ENCODE measurements at places on chromosomes 1 and 21.
A peak's percentile ranks its signal among the peaks of the same experiment; 100 is the strongest.

DNA sequence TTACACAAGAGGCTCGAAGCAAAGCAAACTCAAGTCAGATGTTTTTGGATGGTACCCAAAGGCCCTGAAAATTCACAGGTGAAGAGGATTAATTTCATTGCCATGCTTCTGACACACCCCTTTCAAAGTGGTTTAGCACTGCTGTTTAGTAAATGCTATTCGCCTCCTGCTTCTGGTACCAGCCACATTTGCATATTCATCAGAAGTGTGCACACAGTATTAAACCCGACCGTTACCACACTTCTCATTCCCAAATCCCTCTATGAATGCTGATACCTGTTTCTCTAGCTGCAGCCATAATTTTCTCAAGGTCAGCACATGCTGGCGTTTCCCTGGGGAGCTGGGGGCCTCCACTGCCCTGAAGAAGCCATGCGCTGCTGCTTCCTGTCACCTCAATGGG, 179.8 kb upstream of the DAB1 start:
- no peak for DNase-seq

DNA sequence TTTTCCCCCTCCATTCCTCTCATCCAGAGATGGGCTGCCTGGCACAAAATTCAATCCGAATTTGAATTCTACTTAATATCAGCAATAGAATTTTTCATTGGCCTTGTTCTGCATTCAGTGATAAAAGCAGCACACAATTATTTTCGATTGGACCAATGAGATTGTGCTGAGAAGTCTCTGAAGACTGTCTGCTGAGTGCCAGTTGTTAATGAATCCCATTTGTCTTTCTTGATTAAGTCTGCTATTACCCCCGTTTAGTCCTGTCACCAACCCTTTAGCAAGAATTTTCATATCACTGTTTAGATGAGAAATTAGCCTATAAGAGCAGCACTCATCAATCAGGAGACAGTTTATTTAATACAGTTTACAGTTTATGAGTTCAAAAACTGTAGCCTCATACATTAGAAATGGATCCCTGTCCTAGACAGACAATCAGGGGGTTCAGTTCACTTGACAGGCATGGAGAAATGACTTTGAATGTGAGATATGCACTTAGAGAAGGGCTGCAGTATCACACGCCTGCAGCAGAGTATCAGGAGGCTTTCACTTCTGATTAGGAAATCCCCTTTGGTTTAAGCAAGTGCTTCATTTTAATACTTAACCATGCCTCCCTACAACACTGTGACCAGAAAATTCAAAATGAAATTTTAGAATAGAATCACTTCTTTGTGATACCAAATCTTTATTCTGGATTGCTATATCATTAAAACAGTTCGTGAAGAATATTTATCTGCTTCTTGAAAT, 304.7 kb upstream of the PTBP2 start:
- no peak for DNase-seq

DNA sequence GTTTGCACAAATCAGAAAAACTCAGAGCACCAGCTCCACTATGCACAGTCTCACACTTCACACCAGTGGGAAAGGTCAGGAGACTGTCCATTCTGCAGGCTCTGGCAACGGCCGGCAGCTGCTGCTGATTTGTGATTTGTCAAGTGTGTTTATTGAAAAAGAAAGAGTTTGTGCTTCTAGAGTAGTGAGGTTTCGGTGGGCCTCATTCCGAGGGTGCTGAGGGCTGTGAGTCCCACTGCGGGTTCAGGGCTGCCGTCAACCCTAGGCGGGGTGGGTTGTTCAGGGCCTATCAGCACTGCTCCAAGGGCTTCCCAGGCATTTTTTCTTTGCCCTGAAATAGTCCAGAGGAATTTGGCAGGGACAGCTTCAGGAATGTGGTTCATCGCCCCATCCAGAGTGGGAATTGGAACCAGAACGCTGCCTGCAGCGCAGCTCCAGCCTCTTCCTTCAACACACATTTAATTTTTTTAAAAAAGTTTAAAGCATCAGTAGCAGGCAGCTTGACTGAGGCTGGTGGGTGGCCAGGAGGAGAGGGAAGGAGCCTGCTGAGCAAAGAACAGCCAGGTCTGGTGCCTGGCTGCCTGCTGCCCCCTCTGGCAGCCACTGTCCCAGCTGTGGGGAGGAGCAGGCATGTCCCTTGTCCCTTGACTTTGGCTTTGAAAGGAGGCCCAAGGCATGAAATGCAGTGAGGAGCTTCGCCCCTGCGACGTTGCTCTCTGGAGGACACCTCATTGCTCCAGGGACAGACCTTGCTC, 19.7 kb downstream of the STUM start:
- peak; percentile 22 for DNase-seq

DNA sequence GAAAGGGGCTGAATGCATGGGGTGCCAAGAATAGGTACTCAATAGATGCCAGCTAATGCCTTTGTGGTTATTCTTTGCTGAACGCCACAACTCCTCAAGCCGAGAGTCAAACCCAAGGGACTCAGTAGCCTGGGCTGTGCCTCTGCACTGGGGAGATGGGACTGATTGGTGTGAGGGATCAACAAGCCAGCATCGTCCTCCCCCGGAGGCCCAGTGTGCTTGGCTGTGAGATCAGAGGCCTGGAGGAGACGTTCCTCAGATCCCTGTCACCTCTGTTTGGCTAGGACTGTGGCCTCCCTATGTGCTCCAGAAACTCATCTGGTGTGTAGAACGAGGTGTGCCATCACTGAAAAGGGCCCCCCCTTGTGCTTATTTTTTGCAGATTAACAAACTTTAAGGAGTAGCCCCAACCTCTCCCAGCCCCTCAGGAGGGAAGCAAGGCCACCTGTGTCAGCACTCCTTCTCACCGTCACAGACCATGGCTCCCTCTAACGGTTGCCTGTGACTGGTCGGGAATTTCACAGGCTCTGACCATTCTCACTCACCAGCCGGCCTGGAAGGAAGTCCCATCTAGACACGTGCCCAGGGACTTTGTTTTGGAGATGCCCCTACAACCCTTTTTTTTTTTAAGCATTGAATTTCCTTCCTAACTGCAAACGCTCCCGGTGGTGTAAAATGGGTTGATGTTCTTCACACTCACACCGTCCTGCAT, 194.0 kb upstream of the VAMP3 start:
- peak; percentile 27 for DNase-seq

DNA sequence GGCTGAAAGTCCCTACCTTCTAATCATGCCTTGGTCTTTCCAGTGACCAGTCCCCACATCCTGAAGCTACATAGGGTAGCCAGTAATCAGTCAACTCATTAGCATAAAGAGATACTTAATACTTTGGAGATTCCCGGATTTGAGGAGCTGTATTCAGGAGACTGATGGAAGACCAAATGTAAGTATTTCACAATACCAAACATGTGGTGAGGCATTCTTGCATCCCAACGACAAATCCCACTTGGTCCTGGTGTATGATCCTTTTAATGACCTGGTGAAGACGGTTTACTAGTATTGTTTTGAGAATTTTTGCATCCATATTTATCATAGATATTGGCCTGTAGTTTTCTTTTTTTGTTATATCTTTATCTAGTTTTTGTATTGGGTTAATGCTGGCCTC, 40.6 kb downstream of the RGS7 start:
- DNase-seq: no peak

GRCh38 chr1:23126801-23127200, 41.9 kb downstream of the LUZP1 start:
- DNase-seq: no peak

- no peak for DNase-seq
These were observed 171.6 kb downstream of the TRIM33 start for GRCh38 chr1:114339379-114339778.

DNA sequence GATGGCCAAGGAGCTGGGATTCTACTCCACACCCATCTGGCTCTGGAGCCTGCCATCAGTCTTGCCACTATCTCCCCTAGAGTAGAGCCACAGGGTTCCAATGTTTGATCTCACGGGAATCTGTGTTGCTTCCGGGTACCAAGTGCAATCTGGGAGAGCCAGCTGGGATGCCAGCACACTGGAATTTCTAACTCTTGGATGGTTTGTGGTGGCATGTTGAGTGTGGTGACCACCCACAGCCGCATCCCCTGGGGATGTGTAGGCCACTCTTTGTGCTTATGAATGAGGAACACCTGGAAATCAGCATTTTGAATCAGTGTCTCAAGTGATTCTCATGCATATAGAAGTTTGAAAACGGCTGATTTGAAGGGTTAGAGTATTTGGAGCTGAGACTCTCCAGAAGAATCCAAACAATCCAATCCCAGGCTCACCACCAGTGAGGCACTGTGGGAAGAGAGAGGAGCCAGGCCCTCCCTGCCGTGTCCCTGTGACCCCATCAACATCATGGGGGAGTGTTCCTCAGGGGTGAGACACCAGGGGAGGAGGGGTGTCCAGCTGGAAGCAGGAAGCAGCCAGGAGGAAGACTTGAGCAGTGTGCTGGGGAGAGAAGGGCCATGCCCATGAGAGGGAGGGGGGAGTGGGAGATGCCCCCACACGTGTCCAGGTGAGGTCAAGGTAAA, 13.4 kb downstream of the FBLIM1 start:
- no peak for DNase-seq

DNA sequence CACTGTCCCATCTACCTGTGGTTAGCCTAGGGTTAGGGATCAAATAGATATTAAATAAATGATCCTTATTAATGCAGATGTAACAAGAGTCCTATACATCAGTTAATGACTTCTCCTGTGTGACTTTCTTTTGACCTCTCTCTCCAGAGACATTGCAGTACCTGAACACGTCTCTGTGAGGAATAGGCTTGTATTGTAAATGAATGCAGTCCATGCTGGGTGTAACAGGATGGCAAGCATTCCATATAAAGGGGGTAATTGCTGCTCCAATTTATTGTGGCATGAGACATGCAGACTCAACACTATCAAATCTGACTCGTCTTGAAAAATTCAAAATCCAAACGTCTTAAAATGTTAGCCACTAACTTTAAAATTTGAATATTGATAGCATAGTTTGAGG, 189.5 kb downstream of the PRDM2 start:
- no peak for DNase-seq

- DNase-seq: no peak
These were observed 965.2 kb downstream of the TTLL7 start for GRCh38 chr1:83033682-83034081.

DNA sequence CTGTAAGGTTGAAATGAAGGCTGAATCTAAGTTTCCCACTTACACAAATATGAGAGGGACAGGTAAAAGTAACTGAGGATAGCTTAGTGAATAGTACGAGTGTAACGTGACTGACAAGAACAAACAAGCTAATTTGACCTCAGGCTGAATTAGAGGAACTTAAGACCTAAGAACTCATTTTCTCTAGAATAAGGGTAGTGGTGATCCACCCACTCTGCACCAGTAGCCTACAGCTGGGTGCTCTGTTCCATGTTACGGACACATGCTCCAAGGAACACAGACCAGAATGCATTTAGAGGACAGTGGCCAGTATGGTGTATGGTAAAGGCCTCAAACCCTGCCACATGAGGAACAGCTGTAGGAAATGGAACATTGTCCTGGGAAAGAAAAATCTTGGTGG, 14.9 kb upstream of the TMEM9 start:
- no peak for DNase-seq

- DNase-seq: peak; percentile 73
These were observed 20.0 kb downstream of the METTL13 start for GRCh38 chr1:171801487-171801891.

- peak; percentile 73 for DNase-seq
These were observed 64.0 kb downstream of the SLC19A1 start for GRCh38 chr21:45478115-45478801.

DNA sequence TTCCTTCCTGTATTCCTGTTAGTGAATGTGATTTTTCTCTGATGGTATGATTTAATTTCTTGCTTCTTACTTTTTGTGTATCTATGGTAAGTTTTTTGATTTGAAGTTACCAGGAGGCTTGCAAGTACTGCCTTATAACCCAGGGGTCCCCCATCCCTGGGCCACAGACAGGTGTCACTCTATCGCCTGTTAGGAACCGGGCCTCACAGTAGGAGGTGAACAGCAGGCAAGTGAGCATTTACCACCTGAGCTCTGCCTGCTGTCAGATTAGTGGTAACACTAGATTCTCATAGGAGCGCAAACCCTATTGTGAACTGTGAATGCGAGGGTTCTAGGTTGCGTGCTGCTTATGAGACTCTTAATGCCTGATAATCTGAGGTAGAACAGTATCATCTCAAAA, 143.3 kb downstream of the RPS6KC1 start:
- no peak for DNase-seq

GRCh38 chr1:9340172-9340854, 47.6 kb downstream of the SPSB1 start:
- DNase-seq: no peak

- no peak for DNase-seq
These were observed 63.6 kb upstream of the GNG12 start for GRCh38 chr1:67896826-67897225.

DNA sequence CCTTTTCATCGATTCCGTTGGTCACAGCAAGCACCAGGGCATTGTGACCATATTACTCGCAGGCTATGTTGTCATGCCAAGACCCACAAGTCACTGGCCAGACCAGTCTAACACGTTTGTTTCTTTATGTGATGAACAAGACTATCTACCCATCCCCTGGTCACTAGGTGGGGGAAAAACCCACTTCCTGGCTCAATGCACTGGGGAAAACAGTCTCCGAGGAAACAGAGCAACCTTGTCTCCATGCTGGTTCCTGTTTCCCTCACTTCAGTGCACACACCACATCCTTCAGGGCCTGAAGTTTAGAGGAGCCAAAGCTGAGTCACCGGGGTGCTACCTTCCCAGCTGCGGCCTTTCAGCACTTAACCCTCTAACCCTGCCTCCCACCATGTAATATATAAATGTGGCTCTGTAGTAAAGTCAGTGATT, 20.9 kb downstream of the ERICH3 start:
- no peak for DNase-seq

DNA sequence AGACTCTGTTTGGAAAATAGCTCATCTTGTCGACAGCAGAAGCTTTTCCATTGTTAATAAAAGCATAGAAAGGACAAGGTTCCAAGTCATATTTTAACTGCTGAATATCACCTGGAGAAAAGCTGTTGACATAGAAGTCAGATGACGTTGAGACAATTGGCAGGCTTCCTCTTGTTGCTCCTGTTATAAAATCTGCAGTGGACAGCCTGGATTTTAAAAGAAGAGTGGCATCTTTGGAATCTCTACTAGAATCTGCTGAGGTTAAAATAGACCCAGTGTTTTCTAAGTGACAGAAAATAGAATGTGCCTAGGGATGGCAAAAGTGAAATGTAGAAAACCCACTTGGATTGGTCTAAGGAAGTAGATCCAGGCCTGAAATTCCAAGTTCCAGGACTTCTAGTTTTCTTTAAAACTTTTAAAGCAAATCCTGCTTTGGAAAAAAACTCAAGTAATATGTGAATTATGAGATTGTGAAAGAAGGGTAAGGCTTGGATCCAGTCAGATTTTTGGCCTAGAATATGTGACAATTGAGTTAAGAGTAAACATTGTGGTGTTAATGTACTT, 53.6 kb upstream of the NEXN start:
- DNase-seq: no peak

- DNase-seq: no peak
These were observed 121.4 kb downstream of the ATG4C start for GRCh38 chr1:62905309-62905708.

GRCh38 chr1:116257341-116257767, 115.7 kb upstream of the ATP1A1 start:
- no peak for DNase-seq

All from neural progenitor cell (in vitro differentiated cells).